Renal cortex interstitium (tissue), 15 donors: ENCODE measurements at places on chromosomes 7 and 10.

DNA sequence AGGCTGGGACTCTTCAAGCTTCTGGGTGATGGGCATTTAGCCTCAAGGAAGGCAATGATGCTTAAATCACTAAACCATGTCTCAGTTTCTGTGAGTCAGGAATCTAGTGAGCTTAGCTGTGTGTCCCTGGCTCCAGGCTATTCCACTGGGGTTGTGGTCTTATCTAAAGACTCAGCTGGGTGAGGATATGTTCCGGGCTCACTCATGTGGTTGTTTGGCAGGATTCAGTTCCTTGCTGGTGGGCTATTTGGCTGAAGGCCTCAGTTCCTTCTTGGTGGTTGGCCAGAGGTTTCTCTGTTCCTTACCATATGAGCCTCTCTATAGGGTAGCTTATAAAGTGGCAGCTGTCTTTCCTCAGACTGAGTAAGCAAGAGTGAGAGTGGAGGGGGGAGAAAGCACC, 12.0 kb downstream of the EVX1 start:
- DNase-seq: no peak

- no peak for DNase-seq
Measured at GRCh38 chr7:76403780-76404494, 5.6 kb downstream of the SSC4D start.

DNA sequence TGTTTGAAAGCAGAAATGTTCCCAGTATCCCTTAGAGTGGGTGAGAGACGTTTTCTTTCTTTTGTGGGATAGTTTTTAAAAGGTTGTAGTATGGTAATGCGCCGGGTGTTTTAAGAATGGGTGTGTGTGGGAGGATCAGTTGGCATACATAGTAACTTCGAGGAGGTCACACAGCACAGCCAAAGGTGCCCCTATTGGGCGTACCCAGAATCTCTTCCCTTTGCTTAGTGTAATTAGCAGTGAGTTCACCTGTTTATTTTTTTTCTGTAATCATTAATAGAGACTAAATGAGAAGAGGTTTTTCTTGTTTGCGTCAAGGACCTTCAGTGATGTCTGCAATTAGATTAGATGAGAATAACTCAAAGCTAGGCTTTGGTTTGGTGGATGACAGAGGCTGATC, 1.5 kb downstream of the PLEKHA8 start:
- DNase-seq: no peak

DNA sequence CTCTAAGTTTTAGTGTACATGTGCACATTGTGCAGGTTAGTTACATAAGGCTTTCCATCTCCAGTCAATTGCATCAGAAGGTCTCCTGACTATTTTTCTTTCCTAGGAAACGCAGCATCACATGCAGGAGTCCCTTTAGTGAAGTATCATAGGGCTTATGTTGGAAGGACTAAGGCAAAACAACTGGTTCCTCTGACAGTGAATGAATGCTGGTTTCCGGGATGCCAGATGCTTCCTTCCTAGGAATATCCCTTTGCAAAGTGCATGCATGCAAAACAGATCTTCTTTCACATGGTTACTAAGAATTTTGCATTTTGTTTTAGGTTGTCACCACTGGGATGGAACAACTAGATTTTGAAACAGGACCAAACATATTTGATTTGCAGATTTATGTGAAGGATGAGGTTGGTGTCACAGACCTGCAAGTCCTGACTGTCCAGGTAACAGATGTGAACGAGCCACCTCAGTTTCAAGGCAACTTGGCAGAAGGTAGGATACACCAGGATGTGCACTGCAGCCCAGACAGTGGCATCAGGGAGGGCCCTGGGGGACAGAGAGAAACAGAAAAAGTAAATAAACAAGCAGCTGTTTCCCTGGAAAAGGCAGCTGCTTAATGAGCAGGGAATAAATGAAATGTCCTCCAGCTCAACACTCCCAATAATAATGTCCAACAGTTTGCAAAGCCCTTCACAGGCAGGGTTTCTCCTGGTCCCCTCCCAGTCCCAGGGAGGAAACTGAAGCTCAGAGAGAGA, 17.8 kb downstream of the CDHR3 start:
- DNase-seq: no peak

- DNase-seq: no peak
Measured at GRCh38 chr10:16367621-16368292, 69.1 kb upstream of the PTER start.

- no peak for DNase-seq
Measured at GRCh38 chr10:13944823-13945222, 358.1 kb downstream of the PRPF18 start.

GRCh38 chr7:108497082-108497725, 28.7 kb downstream of the PNPLA8 start:
- DNase-seq: peak; percentile 29

GRCh38 chr7:124459101-124460055, 306.2 kb downstream of the GPR37 start:
- no peak for DNase-seq

DNA sequence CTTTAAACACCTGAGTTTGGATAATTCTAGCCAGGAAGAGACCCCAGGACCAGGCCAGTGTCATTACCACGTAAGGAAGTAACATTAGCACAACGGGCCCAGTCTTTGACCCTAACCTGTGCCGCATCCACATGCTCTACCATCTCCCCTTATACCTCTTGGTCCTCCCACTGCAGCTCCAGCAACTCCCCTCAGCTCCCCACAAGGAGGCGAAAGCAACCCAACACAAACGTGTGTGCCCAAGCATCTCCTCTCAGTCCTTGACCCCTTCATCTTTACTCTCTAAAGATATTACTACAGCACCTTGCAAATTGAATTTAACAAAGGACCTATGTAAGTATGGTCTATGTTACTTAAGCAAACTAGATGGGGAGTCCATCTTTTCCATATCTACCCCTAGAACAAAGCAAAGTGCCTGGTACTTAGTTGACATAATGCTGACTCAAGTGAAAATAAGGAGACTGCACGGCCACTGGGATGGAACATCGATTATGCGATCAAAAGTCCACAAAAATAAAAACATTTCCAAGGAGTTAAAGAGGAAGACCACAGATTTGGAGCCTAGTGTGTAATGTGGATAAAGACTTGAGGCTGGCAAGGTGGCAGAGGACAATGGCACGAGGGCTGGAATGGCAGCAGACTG, 147.7 kb downstream of the JAZF1 start:
- no peak for DNase-seq

GRCh38 chr10:31134311-31134952, 102.8 kb upstream of the ZNF438 start:
- DNase-seq: peak; percentile 73

- no peak for DNase-seq
Measured at GRCh38 chr10:66455304-66455703, 470.5 kb upstream of the LRRTM3 start.

DNA sequence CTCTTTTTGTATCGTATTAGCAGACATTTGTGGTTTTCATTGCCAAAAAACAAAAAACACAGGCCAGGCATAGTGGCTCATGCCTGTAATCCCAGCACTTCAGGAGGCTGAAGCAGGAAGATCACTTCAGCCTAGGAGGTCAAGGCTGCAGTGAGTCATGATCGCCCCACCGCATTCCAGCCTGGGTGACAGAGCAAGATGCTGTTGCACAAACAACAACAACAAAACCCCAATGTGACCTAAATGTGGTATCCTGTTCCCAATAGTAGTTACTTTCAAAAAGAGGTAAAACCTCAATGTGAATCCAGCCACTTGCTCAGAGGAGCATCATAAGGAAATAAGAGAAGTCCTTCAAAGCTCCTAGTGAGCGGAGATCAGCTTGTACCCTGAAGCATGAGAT, 45.8 kb upstream of the SKAP2 start:
- DNase-seq: no peak

DNA sequence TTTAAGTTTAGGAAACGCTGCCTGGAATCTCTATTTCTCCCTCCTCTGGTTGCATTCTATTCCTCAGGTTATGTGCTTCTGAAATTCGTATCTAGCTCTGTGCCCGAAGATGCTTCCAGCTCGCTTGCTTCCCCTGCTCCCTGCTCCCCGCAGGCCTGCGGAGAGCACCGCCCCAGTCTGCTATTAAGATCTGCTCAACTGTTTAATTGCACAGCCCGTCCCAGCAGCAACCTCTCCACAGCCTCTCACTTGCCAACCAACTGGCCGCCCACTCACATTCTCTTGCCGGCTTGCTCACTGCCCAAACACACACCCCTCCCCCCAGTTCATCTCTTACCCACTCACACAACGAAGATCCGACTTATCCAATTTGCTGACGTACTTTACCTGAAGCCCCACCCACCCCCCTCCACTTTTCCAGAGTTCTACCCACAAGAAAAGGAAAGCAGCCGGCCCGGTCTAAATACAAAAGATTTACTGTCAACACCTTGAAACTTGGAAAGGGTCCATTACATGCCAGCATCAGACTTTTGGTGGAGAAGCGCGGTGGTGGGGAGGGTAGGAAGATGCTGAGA, 167.3 kb upstream of the KLF14 start:
- DNase-seq: no peak

DNA sequence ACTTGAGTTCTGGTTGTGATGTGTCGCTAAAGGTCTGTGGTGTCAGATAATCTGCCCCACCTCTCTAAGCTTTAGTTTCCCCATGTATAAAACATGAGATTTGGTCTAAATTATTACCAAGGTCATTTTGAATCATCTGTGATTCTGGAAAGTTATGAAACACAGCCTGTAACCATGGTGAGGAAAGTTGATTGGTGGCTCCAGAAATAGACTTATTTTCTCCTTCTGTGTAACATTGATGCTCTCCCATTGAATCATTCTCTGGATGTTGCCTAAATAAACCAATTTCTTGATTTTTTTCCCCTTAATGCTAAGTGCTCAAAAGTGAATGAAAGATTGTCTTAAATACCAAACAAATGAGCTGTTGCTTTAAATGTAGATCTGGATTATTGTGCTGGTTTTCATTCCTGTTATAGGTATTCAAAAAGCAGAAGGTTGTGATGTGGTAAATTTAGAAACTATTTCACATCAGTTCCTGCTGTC, 30.0 kb upstream of the PCGF5 start:
- no peak for DNase-seq

DNA sequence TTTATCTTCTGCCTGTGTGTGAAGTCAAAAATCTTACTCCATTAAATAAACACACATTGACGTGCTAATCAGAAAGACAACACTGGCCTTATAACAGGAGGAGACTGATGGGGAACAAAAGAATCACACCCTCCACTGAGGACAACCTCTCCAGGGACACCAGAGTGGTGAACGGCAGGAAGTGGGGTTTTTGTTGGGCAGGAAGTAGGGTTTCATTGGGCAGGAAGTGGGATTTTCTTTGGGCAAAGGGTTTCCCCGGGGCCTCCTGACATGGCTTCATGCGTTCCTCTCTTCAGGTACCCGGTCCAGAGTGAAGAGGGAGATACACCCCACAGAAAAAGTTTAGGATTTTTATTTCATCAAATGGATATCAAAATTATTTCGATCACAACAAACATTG, 30.6 kb downstream of the ADARB2 start:
- no peak for DNase-seq

DNA sequence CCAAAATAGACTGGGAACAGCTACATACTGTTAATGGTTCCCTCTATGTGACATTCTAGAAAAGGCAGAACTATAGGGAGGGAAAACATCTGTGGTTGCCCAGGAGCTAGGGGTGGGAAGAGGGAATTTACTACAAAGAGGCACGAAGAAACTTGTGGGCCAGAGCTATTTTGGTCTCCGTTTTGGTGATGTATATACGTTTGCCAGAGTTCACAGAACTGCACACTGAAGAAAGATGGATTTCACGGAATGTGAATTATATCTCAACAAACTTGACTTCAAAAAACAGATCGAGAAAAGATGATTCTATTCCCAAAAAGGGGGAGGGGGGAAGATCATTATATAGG, 386 bp upstream of the AS3MT start:
- DNase-seq: peak; percentile 1

- DNase-seq: no peak
Measured at GRCh38 chr7:157682064-157682945, 345.5 kb downstream of the DNAJB6 start.

DNA sequence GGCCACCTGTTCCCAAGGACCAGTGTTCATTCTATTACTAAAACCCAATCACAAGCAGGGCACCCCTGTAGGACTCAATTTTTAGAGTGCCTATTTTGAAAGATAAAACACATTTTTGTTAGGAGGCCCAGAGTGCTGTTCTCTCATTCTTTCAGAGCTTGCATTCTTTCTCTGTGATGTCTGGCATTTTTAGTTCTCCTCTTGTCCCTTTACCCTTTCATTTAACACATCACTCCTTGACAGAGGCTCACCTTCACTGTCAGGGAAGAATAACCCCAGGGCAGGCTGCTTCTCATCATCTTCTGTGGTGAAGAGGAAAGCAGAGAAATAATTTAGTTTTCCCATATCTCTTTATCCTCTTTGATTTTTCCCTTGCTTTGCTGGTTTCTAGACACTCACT, 73.9 kb downstream of the CHRM2 start:
- DNase-seq: no peak

GRCh38 chr7:35753761-35754603, 46.9 kb upstream of the SEPTIN7 start:
- peak; percentile 74 for DNase-seq

- no peak for DNase-seq
Measured at GRCh38 chr7:24755541-24756407, 1.5 kb downstream of the GSDME start.

DNA sequence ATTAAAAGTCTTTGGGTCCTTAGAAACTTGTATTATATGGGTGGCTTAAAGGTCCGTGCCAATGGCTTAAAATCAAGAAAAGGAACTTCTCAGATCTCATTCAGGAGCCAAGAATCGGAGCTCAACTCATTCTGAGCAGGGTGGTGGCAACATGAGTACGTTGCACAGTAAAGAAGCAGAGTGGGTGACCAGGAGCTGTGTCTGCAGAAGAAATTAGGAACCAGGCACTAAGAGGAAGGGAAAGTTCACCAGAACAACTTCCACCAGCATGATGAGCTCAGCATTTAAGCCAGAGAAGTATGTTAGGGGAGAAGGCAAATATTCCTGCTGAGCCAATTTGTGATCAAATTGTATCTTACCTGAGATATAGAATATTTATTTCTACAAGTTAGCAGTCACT, 236.0 kb upstream of the NRP1 start:
- DNase-seq: no peak

DNA sequence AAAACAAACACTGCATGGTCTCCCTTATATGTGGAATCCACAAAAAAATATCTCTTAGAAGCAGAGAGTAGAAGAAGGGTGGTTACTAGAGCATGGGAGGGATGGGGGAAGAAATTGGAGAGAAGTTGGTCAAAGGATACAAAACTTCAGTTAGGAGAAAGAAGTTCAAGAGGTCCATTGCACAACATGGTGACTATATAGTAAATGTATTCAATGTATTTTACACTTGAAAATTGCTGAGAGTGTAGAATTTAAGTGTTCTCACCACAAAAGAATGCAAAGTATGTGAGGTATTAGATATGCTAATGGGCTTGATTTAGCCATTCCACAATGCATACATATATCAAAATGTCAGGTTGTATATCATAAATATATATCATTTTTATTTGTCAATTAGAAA, 232.0 kb upstream of the CELF2 start:
- DNase-seq: no peak

- DNase-seq: no peak
Measured at GRCh38 chr7:46224363-46224762, 303.3 kb upstream of the IGFBP3 start.

DNA sequence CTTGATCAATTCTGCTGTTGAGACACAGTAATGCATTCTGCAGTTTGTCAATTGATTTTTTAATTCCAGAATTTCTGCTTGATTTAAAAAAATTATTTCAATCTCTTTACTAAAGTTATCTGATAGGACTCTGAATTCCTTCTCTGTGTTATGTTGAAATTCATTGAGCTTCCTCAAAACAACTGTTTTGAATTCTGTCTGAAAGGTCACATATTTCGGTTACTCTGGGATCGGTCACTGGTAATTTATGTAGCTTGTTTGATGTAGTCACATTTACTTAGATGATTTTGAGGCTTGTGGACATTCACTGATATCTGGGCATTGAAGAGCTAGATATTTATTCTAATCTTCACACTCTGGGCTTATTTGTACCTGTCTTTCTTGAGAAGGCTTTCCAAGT, 67.2 kb upstream of the NME8 start:
- DNase-seq: no peak
